Stimulated activated CD8-positive, alpha-beta memory T cell treated with anti-CD3 and anti-CD28 coated beads, Interleukin-4, amount 100 ng/mL, for 4 hours (primary cell): ENCODE measurements at places on chromosomes 3 and 15.

- no peak for DNase-seq
Measured at GRCh38 chr3:18307529-18307928, 117.6 kb downstream of the SATB1 start.

DNA sequence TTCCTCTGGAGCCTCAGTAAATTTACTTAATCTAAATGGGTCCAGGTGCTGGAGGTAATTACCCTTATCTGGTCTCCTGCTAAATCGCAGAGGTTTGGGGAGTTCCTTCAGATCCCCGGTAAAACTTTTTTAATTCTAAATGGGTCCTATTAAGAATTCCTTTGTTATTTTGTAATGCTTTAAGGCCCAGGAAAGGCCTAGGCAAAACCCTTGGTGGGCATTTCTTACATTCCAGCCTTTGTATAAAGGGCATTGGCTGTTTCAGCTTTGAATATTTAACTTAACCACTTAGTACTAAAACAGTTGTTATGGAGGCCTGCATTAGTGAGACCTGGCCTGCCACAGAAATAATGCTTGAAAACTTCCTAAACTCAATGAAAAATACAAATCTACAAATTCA, 14.9 kb upstream of the ZNF662 start:
- no peak for DNase-seq

DNA sequence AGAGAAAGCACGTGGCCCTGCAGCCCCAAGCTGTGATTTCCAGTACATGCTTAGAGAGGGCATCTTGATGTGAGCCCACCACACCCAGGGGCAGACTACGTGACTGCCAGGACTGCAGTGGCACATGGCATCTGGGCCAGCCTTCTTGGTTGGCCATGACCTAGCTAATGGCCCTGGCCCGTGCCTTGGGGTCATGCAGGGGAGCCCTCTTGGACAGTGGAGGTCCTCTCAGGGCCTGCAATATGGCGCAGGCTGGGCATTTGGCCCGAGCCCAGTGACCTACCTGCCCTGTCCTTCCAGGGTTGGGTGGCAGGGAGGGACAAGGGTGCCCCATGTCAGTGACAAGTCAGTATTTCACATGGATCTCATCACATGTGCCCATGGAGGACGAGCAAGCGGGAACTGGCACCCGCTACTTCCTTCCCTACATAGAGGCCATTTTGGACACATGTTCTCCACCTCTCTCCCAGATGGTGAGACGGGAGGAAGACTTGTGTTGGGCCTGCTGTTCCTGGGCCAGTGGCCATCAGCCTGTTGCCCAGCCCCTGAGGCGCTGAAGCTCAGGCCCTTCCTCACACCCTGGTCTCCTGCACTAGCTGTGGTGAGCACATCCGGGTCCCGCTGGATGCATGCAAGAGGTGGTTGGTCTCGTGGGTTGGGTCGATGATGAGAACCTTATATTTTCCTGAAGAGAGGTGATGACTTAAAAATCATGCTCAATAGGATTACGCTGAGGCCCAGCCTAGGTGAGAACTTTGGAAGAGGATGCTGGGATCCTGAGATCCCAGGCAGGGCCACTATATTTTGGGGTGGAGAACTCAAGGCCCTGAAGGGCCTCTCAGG, 195.6 kb downstream of the UBE3A start:
- DNase-seq: no peak

DNA sequence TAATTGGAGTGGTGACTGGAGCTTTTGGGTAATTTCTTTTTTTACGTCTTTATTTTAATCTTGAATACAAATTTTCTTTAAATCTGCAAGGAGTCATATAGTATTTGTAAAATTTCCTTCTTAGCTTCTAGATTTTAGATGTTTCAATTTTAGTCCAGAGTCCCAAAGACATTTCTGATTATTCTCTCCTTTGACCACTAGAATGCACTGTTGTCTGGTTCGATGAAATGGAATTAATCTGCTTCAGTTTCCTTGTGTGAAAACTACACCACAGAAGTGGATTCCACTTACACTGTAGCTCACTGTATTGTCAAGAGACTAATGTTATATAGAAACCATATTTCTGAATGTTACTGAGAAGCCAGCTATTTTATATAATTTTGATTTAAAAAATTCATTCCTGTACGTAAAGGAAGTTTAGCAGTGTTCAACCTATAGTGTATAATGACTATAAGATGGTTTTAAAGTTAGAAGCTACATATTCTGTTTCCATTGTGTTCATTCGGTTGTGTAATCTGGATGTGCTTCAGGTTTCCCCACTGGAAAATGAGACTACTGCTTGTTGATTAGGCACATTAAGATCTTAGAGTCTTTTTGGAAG, 6.1 kb downstream of the GRAMD1C start:
- DNase-seq: no peak

- DNase-seq: no peak
Measured at GRCh38 chr3:171260899-171261298, 199.3 kb downstream of the TNIK start.

GRCh38 chr3:49841806-49842205, 14.6 kb downstream of the TRAIP start:
- DNase-seq: no peak

GRCh38 chr15:34861214-34861613, 65.9 kb upstream of the ACTC1 start:
- DNase-seq: no peak

DNA sequence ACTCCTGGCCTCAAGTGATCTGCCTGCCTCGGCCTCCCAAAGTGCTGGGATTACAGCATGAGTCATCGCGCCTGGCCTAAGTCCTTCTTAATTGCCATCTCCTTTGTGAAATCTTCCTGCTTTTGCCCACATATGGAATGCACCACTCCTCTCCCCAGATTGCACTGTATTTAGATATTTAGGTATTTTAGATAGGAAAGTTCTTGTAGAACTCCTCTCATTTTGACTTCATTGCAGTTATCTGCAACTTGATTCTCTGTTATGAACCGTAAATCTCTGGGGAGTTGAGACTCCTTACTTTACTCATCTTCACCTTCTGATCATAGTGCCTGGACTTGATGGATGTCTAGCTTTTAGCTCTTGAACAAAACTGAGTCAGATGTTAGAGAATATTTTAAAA, 150.7 kb downstream of the AKAP13 start:
- DNase-seq: no peak

DNA sequence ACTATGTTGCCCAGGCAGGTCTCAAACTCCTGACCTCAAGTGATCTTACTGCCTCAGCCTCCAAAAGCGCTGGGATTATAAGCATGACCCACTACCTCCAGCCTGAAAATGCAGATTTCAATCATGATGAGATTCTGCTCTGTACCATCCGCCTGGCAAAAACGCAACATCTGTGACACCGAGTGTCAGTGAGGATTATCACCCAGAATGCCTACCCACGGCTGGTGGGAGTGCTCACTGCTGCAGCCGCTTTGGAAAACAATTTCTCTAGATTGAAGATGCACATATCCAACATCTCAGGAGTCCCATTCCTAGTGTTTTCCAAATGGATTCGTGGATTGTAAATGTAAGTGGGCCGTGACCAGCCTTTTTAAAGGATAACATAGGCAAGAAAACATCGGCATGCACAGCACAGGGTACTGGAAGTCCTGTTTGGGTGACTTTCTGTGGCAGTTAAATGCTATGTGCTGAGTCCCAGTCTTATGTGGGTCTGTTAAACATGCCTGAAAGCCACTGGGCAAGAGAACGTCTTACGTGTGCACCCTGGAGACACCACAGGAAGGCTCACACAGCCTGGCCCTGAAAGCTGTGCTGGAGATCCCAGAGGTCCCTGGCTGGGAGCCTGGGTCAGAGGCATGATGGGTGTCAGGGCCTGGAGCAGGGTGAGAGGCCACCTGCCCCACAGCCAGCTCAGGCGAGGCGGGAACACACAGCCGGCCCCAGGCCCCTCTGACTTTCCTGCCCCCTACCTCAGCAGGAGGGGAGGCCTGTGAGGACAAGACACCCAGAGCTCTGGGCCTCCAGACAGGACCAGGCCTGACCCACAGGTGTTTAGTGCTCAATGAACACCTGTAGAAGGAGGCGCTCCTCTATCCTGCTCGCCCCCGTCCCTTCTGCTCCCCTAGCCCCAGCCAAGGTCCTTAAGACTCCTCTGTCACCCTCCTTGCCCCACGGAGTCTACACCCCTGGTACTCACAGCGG, 918 bp downstream of the PRSS50 start:
- DNase-seq: no peak

GRCh38 chr3:63818282-63819150, 583 bp upstream of the C3orf49 start:
- DNase-seq: peak; percentile 22

GRCh38 chr3:170454509-170454908, 35.8 kb downstream of the CLDN11 start:
- DNase-seq: no peak

GRCh38 chr3:182979674-182980191, 605 bp downstream of the DCUN1D1 start:
- DNase-seq: no peak

DNA sequence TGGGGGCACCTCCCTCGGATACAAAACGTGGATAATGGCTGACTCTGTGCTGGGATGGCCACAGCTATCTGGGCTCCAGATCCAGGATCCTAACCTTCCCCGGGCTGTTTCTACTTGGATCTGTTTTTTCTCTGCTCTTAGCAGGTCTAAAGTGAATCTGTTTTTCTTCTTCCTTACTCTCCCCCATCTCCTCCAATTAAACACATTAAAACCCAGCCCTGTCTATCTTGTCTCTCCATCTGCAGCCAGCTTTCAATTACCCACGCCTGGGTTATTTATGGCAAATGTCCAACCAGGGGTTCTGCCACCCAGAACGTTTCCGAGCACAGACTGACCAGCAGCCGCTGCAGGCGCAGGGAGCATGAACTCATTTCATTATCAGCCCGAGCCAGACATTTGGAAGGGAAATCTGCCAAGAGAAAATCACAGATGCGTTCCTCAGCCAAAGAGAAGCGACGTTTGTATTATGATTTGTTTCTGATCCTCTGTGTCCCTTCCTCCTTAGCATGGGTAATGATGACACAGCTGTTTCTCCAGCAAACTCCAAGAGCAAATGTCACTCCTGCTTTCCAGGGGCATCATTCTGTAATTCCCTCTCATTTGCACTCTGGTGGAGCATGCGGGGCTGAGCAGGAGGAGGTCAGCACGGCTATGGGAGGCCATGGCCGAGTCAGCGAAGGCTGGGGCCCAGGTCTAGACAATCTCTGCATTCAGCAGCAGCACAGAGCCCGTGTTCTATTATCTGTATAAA, 42.0 kb downstream of the UMPS start:
- DNase-seq: no peak

DNA sequence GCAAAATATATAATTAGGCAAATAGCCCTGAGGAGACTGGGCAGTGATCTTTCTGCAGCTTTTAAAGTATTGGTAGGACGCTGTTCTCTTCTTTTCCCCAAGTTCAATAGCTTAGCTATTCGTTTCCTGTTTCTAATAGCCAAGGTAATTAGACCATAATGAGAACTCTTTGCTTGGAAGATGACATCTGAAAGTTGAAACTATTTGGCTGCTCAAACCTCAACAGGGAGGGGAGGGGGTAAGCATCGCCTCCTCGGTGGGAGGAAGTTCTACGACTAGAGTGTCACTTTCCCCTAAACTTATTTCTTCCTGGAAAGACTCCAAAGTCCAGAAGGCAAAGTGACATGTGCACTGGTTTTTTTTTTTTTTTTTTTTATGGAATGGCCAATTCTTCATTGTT, 22.8 kb upstream of the ALDH1A3 start:
- DNase-seq: no peak

GRCh38 chr3:171116824-171117395, 90.4 kb upstream of the SLC2A2 start:
- DNase-seq: no peak

- no peak for DNase-seq
Measured at GRCh38 chr3:180181387-180181786, 144.7 kb upstream of the PEX5L start.

DNA sequence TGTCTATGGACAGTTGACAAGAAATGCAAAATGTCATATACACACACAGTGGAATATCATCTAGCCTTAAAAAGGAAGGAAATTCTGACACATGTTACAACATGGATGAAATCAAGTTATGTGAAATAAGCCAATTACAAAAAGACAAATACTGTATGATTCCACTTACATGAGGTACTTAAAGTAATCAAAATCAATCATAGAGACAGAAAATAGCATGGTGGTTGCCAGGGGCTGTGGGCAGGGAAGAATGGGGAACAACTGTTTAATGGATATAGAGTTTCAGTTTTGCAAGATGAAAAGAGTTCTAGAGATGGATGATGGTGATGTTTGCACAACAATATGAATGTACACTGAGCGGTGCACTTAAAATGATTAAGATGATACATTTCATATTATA, 613.8 kb upstream of the ZNF385D start:
- DNase-seq: no peak

DNA sequence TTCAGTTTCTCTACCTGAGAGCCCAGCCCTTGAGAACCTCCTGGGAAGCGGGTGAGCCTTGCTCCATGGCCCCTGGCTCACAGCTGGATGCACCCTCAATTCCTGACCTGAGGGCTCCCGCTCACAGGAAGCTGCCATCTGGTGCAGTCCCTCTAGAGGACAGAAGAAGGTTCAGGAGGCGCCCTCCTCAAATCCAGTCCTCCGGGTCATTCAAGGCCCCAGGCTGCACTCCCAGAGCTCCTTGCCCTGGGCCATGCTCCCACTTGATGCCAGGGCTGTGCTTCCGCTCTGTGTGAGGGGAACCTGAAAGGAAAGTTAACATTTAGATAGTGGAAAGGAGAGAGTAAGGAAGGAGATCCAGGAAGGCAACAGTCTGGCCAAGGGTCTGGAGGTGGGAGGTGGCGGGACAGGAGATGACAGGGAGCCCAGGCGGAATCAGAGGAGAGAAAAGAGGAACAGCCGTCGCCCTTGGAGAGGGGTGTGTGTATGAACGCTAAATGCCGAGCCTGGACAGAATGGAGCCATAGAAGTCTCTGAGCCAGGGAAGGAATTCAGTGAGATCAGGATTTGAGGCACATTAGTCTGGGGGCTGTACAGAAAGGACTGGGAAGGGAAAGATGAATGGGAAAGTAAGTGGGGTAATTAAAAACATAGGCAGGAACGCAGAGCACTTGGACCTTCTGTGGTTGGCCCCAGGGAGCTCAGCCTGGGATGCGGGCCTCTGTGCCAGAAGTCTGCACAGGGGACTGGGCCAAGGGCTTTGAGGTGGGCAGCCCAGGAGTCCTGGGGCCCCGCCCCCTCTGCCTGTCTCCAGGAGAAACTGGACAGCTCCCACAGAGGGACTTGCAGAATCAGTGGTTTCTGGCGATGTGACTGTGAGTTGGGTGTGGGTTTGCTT, 26.1 kb downstream of the TBC1D21 start:
- DNase-seq: no peak
